ENCODE measurements at places on chromosomes 1 and 21.
A peak's percentile ranks its signal among the peaks of the same experiment; 100 is the strongest.

GRCh38 chr1:235950318-235950717, 83.6 kb upstream of the LYST start:
- no peak for DNase-seq

DNA sequence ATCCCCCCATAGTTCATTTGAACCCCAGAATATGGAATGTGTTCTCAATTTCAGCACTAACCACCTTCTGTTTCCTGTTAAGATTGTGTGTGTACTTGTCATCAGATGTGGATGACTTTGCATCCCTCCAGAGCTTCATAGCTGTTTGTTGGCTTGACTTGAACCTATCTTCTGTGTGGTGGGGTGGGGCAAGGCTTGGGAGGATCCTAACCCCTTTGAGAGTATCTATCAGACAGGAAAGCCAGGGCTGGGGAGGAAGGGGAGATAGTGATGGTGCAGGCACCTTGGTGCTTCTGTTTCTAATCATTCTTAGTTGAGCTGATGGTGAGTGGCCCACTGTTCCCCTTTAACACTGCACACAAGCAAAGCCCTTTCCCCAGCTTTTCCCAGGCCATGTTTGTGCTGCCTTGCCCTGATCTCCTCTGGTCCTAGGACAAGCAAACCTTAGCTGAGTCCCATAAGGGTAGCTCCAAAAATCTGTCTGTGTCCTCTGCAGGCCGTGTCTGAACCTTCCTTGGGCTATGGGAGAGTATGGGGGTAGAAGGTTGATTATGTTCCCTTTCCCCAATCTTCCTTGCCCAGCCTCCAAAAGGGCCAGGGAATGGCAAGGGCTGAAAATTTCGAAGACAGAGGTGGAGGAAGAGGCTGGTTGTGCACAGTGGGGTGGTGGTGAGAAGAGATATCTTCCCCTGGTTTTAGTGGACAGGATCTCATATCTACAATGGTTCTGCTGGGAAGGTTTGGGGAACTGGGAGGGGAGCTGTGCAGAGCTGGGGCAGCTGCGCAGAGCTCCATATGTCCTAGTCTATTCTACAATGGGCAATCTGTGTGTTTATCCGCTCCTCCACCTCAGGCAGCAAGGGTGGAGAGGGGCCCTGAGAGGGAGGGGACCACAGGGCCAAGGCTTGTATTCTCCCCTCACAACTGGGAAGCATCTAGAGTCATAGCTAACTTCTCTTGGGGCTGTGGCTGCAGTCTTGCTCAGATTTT, 1.4 kb downstream of the NHLH1 start:
- DNase-seq, result peak; percentile 66

DNA sequence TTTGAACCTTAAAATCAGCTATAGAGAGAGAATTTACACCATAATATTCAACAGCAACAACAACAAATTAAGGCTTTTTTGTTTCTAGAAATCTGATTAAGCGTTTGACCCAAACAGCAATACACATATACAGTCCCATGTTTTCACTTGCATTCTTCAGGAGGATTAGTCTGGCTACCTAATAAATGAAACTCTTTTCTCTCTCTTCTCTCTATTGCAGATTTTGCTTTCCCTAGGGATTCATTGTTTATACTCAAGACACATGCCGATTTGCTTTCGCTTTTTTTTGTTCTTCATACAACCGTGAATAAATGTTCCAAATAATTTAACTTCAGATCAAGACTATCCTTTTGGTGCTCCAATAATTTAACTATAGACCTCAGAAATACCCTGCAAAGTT, 162.4 kb upstream of the PTBP2 start:
- DNase-seq, result no peak

GRCh38 chr1:213380865-213381264, 329.8 kb downstream of the RPS6KC1 start:
- DNase-seq, result no peak

Data from Jurkat, Clone E6-1 (cell line).